Stimulated activated CD4-positive, alpha-beta T cell treated with anti-CD3 and anti-CD28 coated beads, Interleukin-1b, Interleukin-23, amount 100 ng/mL, for 1 hour (primary cell): ENCODE measurements at places on chromosomes 4 and X.

GRCh38 chr4:183801457-183802165 lies 103.5 kb upstream of the STOX2 start:
- no peak for DNase-seq

GRCh38 chr4:103754844-103755243 lies 35.1 kb upstream of the TACR3 start:
- no peak for DNase-seq

GRCh38 chrX:41516456-41516855 lies 69.3 kb downstream of the NYX start:
- DNase-seq, result no peak

- peak; percentile 46 for DNase-seq
Measured at GRCh38 chrX:72094894-72095293, 36.8 kb downstream of the RTL5 start.

- DNase-seq, result no peak
Measured at GRCh38 chr4:128393101-128393704, 105.6 kb upstream of the PGRMC2 start.

DNA sequence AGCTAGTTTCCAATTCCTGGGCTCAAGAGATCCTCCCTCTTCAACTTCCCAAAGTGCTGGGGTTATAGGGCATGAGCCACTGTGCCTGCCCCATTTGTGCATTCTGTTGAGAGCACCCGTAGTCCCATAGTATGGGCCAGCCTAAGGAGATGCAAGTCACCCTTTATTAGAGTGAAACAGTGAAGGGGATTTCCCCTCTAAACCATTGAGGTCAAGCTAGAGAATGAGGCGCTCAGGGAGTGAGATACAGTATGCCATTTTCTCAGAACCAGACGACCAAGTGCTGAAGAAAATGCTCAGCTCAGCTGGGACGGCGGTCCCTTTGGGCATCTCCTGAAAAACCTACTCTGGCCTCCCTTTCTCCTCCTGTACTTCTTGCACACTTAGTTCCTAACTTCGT lies 18.7 kb downstream of the RNF4 start:
- no peak for DNase-seq

DNA sequence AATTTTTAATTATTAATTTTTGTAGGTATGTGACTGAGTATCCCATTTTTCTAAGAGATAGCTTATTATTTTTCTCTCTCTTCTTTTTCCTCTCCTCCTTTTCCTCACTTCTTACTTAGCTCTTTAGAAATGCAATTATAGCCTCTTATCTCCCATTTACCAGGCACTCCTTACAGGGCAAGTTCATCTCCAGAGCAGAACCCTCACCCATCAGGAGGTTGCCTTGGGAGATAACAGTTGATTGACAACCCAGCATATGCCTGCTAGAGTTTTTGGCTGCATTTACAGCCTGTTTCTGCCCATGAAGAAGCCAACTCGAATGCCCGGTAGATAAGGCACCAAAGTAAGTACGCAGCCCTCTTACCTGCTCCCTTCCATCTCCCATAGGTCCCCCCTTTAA lies 572.9 kb upstream of the ZFP42 start:
- no peak for DNase-seq

- DNase-seq, result no peak
Measured at GRCh38 chr4:81904121-81904520, 432.4 kb upstream of the RASGEF1B start.

DNA sequence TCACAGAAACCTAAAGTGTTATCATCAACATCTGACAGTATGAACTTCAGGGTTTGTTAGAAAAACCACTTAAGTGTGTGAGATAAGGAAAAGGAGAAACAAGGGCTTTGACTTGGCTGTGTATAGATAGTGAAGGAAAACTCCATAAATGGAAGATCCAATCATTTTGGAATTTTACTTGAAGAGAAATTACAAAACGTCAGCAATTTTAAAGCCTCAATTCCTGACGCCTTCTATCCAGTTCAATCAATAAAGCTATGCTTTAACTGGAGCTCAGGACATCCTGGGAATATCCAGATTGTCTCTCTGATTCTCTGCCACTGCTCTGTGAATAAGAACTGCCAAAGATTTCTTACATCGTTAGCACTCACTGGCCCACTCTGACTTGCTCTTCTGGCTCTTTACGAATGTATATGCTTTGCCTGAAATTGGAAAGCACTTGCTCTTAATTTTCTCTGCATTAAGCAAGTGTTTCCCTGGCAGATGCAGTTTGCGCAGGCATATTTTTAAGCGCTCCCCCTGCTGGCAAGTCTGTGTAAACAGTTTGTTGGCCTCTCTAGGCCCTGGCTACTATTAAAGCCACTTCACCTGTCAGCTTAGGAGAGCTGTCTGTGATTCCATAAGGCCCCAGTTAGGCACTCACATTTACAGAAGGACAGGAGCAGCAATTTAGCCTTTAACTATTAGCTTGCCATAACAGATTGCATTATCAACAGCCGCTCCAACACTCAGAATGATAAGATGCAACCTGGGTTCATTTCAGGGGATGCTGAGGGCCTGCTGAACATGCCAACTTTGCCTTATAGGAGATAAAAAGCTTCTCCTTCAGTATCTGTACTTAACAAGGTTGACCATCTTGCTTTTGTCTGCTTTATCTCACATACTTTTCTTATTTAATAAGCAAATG lies 251.4 kb upstream of the DDX53 start:
- DNase-seq, result peak; percentile 3

- no peak for DNase-seq
Measured at GRCh38 chrX:149570668-149571067, 16.6 kb downstream of the MAGEA9B start.

DNA sequence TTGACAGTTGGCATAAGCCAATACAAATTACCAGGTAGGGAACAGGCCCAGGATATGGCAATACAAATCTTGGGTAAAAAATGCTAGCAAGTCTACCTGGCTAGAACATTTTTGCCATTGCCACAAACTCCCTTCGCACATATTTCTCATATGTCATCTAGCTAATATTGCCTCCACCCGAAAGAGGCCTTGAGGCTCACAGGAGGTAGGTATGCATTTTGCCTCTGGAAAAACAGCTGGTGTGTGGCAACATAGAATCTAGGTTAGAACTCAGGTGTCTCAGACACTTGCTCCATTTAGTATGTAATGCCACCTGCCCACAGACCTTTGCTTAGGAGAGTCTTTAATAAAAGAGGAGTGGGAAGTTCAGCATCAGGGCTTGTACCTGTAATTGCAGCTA lies 16.3 kb upstream of the RAPGEF2 start:
- DNase-seq, result no peak

DNA sequence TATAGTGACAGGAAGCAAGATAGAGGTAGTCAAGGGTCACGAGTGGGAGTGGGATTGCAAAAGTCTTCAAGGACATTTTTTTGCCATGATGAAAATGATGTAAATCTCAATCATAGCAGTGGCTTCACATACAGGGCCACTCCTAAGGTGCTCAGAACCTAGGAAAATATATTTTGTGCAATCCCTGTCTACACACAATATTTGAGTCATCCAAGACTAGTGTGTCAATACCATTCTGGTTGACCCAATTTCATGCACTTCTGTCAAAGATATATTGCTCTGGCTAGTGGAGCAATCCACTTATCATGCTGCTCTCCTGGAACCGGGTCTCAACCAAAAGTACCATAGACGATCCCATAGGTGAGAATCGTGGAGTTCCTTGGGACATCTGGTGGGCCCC lies 24.2 kb upstream of the XPNPEP2 start:
- no peak for DNase-seq

GRCh38 chr4:37438564-37439279 lies 194.2 kb downstream of the NWD2 start:
- DNase-seq, result no peak

- no peak for DNase-seq
Measured at GRCh38 chrX:119237562-119237942, 1.5 kb downstream of the PGRMC1 start.

GRCh38 chr4:107988763-107989035 lies 990 bp upstream of the HADH start:
- no peak for DNase-seq

- no peak for DNase-seq
Measured at GRCh38 chrX:136589966-136590365, 58.0 kb downstream of the VGLL1 start.

DNA sequence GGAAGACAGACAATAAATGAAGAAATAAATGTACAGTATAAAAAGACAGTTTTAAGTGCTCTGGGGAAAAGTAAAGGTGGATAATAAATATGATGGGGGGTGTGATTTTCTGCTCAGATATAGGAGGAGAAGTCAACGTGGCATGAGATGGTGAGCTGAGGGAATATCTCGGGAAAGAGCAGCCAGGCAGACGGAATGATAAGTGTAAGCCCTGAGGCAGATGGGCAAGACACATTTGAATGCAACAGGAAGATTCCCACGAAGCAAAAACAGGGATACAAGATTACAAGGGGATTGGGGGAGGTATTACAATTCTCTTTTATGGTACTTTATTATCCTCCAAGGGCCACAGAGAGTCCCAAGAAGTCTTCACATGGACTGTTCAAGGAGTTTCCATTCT lies 11.1 kb downstream of the ANXA3 start:
- no peak for DNase-seq

GRCh38 chr4:3729882-3730226 lies 36.3 kb upstream of the ADRA2C start:
- no peak for DNase-seq

GRCh38 chr4:177194906-177195305 lies 114.8 kb upstream of the NEIL3 start:
- no peak for DNase-seq

DNA sequence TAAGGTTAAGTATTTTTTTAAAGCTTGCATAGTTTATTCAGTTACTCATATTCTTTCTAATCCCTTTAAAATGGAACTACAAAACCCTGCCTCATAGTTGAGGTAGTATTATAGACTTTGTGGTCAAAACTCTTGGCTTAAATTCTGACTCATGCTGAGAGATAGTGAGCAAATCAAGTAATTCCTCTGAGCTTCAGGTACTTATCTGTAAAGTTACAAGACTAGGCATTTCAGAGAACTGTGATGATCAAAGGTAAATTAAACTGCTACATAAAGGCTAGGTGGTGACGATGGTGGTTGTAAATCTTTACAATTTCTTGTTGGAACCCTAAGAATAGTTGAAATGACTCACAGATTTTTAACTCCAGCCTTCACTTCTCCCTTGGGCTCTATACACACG lies 3.2 kb upstream of the CLOCK start:
- no peak for DNase-seq

DNA sequence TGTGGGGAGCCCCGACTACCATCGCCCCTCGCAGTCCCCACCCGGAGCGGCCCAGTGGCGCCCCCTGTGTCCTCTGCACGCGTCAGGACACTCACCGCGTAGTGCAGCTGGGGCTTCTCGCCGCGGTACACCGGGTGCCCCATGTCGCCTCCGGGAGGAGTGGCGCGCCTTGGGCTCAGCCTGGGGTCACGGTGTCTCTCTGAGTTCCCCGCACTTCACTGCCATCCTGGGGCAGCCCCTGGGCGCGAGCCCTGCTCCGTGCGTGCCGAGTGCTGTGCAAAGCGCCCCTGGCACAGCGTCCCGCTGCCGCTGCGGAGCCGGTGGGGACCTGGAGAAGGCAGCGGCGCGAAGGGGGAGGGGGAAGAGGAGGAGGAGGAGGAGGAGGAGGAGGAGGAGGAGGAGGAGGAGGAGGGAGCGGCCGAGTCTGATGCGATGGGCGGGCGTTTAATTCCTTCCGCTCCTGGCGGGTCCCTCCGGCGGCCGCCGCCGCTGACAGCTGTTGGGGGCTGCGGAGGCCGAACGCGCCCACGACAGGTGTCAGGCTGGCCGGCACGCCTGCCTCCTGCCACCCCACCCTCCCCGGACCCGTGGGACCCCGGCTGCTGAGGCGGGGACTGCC lies 134.3 kb downstream of the AMELX start:
- no peak for DNase-seq

DNA sequence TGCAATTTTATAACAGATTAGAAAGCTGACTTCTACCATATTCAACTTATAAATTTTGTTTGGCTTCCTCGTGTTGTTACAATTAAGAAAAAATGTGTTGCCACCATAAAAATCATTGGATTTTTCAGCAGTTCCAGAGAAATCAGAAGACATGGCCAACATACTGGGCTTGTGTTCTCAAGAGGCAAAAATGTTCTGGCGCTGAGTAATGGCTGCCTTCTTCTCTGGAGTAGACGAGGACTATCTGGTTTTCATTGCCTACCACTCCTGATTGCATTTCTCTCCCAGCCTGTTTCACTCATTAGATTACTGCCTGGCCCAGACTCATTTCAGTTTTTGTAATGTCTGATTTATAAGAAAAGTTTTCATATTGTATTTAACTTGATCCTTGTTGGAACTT lies 122.3 kb downstream of the ARHGAP10 start:
- no peak for DNase-seq

DNA sequence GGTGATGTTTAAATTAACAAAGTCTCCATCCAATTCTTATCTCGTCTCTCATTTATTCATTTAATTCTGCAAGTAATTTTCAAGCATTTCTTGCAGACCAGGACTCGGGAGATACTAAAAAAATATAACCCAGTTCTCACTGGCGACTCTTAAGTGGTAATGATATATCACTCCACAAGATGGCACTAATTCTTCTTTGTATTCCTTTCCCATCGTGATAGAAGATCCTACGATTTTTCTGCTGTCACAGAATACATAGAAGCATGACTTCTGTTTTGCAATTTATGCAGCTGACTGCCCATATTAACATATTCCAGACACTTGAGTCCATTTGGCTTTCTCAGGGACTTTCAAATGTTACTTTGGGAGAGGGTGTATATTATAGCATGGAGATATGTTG lies 64.0 kb upstream of the FGF13 start:
- no peak for DNase-seq

GRCh38 chrX:57977992-57978391 lies 67.7 kb upstream of the ZXDA start:
- DNase-seq, result no peak

- DNase-seq, result no peak
Measured at GRCh38 chrX:118679290-118679689, 48.1 kb upstream of the IL13RA1 start.

GRCh38 chr4:129641179-129641578 lies 545.2 kb downstream of the C4orf33 start:
- no peak for DNase-seq

DNA sequence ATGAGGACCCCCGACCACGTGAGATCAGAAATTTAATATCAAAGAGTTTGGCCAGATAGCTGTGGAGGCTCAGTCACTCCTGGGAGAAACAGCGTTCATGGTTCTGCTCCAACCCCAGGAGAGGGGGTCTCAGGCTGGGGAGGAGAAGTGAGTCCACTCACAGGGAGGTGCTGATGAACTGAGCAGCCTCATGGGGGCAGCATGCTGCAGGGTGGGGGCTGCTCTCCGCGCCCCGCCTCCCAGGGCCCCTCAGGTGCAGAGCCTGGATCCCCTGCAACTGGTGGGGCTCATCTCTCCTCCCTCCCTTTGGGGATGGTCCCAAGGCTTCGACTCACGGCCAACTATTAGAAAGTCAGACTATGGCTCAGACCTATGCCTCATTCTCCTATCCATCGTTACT lies 26.6 kb upstream of the C4orf50 start:
- DNase-seq, result no peak

GRCh38 chr4:6987588-6987961 lies 55.6 kb upstream of the TADA2B start:
- no peak for DNase-seq

DNA sequence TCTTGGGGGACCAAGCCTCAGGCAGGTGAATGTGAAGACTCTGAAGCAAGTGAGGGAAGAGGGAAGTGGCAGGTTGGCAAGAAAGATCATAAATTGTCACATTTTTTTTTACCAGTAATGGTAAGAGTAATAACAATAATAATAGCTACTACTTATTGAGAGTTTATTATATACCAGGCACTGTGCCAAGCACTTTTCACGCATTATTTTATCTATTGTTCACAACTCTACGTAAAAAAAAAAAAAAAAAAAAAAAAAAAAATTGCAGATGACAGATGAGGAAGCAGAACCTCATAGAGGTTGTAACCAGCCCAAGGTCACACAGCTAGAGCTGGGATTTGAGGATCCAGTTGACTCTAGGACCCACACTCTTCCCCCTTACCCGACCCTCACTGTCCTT lies 40.9 kb downstream of the TSC22D3 start:
- DNase-seq, result no peak
